ENCODE measurements at places on chromosomes 4 and X.

DNA sequence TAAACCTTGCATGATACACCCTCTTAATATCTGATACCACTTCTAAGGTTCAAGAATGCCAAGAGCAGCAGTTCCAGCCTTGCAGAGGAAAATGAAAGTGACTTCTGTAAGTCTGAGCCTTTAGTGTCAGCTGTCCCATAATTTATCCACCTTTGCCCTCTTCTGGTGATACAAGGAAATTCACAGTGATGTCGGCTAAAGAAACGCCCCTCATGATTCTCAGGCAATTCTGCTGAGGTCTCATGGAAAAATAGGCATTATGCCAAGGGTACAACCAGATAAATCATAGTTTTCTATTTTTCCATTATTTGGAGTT, 172.2 kb upstream of the CXCL13 start:
- no peak for DNase-seq

- no peak for DNase-seq
Measured at GRCh38 chrX:129661369-129661768, 6.6 kb upstream of the APLN start.

DNA sequence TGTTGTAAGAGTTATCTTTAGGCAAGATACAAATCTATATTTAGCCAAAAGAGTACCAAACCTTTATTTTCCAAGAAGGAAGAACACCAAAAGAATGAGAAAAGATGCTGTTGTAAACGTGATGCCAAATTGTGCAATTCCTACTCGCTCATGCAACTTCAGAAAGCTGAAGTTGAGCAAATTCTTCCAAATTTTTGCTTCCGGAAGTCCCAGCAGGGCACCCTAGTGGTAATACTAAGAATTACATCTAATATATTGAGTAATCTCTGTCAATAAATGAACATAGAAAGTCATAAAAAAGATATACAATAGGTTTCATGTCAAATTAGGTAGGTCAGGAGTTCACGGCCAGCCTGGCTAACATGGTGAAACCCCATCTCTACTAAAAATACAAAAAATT, 36.0 kb upstream of the SMARCAD1 start:
- DNase-seq, result no peak

GRCh38 chr4:90025248-90025647, 101.9 kb upstream of the CCSER1 start:
- DNase-seq, result no peak

GRCh38 chr4:22241415-22241814, 274.5 kb downstream of the ADGRA3 start:
- DNase-seq, result no peak

DNA sequence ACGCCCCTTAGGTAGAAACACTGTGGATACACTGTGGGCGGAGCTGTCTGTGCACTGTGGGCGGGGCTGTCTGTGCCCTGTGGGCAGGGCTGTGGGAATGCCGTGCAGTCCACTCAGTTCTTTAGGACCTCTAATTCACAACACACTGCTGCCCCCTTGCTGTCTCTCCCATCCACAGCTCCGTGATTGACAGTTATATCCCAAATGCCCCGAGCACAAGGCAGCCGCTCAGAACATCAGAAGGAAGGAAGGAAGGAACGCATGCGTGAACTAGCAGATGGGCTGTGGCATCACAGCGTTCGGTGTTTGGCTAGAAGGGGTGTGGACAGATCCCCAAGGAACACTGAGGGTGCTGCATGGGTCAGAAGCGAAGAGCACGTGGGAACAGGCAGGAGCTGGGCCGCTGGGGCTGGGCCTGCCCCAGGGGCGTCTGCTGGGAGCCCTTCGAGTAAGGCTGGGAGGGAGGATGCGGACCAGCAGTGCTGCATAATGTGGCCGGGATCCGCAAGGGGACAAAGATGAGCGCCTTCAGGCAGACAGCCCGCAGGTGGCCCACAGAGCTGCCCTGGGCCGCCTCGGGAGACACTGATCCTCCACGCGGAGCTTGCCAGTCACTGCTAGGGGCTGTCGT, 29.8 kb downstream of the ACOX3 start:
- DNase-seq, result no peak

- DNase-seq, result no peak
Measured at GRCh38 chr4:100981447-100982204, 365.7 kb downstream of the PPP3CA start.
